Activated CD4-positive, alpha-beta T cell treated with anti-CD3 and anti-CD28 coated beads, Interleukin-2, amount 10 ng/mL, durations not matched to agents 7 days and 5 days (primary cell): ENCODE measurements at places on chromosomes 13 and 19. TPM values are rescaled to one million over a fixed set of nuclear protein-coding genes. Genes with fewer than 3 reads are reported as not detected.

DNA sequence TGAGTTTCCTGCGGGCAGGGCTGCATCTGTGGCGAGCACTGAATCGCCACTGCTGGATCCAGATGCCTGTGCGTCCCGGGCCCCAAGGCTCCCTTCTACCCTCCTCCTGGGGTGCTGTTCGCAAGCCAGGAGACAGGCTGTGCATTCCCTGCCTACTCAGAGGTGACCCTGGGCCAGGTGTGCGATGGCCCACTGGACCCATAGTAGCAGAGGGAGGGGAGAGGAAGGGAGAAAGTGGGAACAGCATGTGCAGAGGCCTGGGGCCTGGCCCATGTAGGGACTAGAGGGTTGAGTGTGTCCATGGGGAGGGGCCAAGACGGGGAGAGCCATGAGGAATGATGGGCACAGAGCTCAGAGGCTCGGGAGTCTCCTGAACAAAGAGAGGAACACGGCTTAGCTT lies 27.3 kb downstream of the CARM1 start:
- peaks cover 4% of the 10 kb centered on the region for H3K36me3 ChIP-seq
- no peaks in the 10 kb centered on the region for H3K27me3 ChIP-seq
- H3K4me1 ChIP-seq, result peaks cover 10% of the 10 kb centered on the region
- no peak overlapping the region for H3K27ac ChIP-seq
- DNase-seq, result no peak

RFPL4A gene
- not detected for total RNA-seq

GRCh38 chr13:95536632-95537241 lies 15.8 kb upstream of the CLDN10 start:
- H3K27ac ChIP-seq, result no peak overlapping the region
- no peaks in the 10 kb centered on the region for H3K4me1 ChIP-seq
- H3K36me3 ChIP-seq, result no peaks in the 10 kb centered on the region

OR4F17 gene
- not detected for total RNA-seq

DNA sequence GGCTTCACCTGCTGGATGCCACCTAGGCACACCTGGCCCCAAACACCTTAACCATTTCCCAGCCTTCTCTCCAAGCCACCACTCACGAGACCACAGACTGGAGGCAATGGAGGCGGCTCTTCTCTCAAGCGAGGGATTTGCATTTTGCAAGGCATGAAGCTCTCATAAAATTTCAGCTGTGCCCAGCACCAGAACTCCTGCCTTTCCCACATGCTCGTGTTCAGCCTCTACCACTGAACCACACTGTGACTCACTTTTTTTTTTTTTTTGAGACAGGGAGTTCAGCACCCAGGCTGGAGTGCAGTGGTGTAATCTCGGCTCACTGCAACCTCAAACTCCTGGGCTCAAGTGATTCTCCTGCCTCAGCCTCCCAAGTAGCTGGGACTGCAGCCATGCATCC lies 10.6 kb downstream of the NANOS3 start:
- no peak overlapping the region for H3K4me3 ChIP-seq
- H3K27ac ChIP-seq, result peak overlapping the region; percentile 25
- no peak for DNase-seq
- no peaks in the 10 kb centered on the region for H3K36me3 ChIP-seq
- H3K4me1 ChIP-seq, result peaks cover 23% of the 10 kb centered on the region

CSNK1A1L gene
- total RNA-seq, result not detected

GRCh38 chr13:108859197-108860012 lies 230.0 kb downstream of the MYO16 start:
- DNase-seq, result no peak
- H3K27me3 ChIP-seq, result peaks cover 3% of the 10 kb centered on the region
- no peak overlapping the region for H3K27ac ChIP-seq
- H3K36me3 ChIP-seq, result no peaks in the 10 kb centered on the region

EFNB2 gene
- total RNA-seq, result 0.10 TPM

DNA sequence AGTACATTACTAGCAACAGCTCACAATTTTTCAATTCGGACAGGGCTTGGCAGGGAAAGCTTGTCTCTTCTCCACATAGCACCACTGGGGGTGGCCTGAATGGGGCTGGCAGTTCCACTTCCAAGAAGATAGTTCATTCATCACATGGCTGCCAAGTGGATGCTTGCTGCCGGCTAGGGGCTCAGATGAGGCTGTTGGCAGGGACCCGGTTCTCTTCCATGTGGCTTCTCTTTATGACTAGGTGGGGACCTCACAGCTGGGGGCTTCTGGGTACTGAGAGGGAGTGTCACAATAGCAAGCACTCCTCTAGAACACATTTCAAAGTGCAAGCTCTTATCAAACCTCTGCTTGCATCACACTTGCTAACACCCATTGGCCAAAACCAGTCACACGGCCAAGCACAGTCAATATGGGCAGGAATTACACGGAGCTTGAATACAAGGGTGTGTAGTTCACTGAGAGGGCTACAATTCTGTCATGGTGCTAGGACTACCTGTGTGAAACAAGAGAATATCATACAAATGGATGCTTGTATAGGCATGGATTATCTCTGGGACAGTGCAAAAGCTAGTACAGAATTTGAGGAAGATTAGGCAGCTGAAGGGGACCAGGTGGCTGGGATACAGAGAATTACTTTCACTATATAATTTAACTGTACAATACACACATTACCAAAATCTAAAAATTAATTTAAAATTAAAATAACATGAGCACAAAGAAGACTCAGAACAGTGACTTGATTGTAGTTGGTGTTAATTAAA lies 32.3 kb downstream of the ATP7B start:
- H3K4me1 ChIP-seq, result no peaks in the 10 kb centered on the region
- H3K36me3 ChIP-seq, result no peaks in the 10 kb centered on the region
- no peak for DNase-seq
- no peak overlapping the region for H3K4me3 ChIP-seq

DAND5 gene
- 0.15 TPM for total RNA-seq

- H3K27ac ChIP-seq, result no peak overlapping the region
- no peaks in the 10 kb centered on the region for H3K36me3 ChIP-seq
- DNase-seq, result no peak
- no peaks in the 10 kb centered on the region for H3K27me3 ChIP-seq
These were observed 2902.5 kb downstream of the PCDH9 start for GRCh38 chr13:64327505-64328194.

DNA sequence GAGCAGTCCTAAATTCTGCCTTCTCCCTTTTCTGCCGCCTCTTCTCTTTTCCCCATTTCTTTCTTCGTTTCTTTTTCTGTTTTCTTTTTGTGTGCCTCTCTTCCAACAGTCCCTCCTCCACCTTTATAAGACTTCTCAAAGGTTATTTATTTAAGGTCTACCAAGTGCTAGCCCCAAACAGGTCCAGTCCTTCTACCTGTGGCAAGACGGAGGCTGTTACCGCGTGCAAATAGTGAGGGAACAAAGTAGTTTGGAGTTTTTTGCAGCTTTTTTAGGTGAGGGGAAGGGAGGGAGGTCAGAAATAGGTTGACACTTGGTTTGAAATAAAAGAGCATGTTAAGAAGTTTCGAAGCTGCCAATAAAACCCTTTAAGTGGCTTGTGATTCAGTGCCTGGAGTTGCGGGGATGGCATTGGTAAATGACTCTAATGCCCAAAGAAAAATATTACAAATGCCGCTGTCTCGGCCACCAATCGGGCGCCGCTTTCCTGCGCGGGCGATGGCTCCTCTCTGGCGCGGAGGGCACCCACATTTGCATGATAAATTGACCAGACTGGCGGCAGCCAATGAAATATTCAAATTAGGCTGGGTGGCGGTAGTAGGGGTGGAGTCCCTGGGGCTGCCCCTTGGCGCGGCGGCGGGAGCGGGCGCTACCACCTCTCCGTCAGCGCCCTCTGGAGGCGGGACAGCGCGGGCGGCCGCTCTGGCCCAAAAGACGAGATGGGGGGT lies 7.5 kb upstream of the TSHZ3 start:
- DNase-seq, result peak; percentile 48
- H3K27ac ChIP-seq, result no peak overlapping the region
- H3K4me1 ChIP-seq, result peaks cover 16% of the 10 kb centered on the region
- H3K4me3 ChIP-seq, result no peak overlapping the region

GRCh38 chr13:20410726-20411125 lies 114.9 kb downstream of the CRYL1 start:
- H3K4me3 ChIP-seq, result no peak overlapping the region
- peaks cover 32% of the 10 kb centered on the region for H3K4me1 ChIP-seq
- no peak overlapping the region for H3K27ac ChIP-seq

DNA sequence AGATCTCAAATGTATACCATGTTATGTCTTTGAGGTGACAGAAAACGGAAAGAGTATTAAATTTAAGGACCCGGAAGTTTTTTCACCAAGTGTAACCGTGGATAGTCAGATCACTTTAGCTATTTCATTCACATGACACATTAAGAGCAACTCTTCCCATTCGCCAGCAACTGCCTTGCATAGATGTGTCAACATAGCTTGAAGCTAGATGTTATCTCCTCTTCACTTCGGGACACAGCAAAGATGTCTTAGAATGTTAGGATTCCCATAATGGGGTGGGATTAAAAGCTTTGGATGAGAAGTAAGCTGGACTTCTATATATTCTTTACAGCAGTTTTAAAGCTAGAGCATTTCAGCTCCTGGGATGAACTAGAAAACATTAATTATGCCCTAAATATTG lies 1135.9 kb upstream of the PCDH20 start:
- H3K27ac ChIP-seq, result no peak overlapping the region
- DNase-seq, result no peak
- no peaks in the 10 kb centered on the region for H3K4me1 ChIP-seq
- no peak overlapping the region for H3K4me3 ChIP-seq

NALCN gene
- total RNA-seq, result not detected

DNA sequence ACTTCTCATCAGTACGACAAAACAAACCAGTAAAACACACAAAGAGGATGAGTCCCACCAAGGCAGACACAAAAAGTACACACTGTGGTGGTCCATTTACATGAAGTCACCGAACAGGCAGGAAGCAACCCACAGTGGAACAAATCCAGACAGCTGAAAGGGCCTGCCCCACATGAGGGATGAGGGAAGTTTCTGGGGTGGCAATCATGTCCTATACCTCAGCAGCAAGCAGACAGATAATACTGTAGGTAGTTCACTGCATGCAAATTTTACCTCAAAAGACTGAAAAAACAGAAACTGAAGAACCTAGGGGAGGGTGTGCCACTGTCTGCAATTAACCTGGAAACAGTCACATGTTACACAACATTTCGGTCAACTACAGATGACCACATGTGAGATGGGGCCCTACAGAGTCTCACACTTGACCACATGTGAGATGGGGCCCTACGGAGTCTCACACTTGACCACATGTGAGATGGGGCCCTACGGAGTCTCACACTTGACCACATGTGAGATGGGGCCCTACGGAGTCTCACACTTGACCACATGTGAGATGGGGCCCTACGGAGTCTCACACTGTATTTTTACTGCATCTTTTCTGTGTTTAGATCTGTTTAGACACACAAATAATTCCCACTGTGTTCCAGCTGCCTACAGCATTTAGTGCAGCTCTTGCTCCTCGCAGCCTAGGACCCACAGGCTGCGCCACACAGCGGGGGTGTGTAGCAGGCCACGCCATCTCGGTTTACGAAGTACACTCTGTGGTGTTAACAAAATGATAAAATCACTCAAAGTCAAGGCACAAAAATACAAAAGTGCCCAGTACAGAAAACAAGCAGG lies 22.2 kb downstream of the PCID2 start:
- peak overlapping the region; percentile 76 for H3K27ac ChIP-seq
- no peak for DNase-seq
- H3K4me1 ChIP-seq, result peaks cover 64% of the 10 kb centered on the region
- no peaks in the 10 kb centered on the region for H3K27me3 ChIP-seq

GRCh38 chr13:27619728-27620376 lies 477 bp downstream of the LNX2 start:
- peak; percentile 51 for DNase-seq
- peak overlapping the region; percentile 88 for H3K27ac ChIP-seq
- H3K27me3 ChIP-seq, result no peaks in the 10 kb centered on the region
- H3K4me1 ChIP-seq, result peaks cover 50% of the 10 kb centered on the region

ZNF625 gene
- total RNA-seq, result 6.1 TPM

DNA sequence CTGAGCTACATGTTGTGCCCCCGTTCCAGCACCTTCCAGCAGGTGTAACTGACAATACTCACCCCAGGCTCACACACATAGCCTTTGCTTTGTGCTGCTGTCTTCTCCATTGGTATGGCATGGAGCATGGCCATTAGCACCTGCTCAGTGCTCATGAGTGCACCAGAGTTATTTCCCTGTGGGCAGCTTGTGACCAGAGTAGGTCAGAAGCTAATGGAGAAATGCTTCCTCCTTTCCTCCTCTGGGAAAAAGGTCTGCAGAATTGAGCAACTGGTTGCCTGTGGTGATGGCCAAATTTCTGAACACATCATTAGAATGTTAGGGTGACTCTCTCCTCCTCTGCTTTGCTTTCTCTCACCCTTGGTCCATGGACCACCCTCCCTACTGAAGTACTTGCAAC lies 344.5 kb upstream of the TMTC4 start:
- no peaks in the 10 kb centered on the region for H3K36me3 ChIP-seq
- H3K4me1 ChIP-seq, result no peaks in the 10 kb centered on the region
- no peak for DNase-seq
- no peak overlapping the region for H3K4me3 ChIP-seq

- H3K27me3 ChIP-seq, result no peaks in the 10 kb centered on the region
- no peak overlapping the region for H3K4me3 ChIP-seq
- no peak for DNase-seq
- H3K27ac ChIP-seq, result no peak overlapping the region
- peaks cover 6% of the 10 kb centered on the region for H3K36me3 ChIP-seq
- H3K4me1 ChIP-seq, result peaks cover 17% of the 10 kb centered on the region
These were observed 6.8 kb downstream of the CYSLTR2 start for GRCh38 chr13:48660361-48661076.

DNA sequence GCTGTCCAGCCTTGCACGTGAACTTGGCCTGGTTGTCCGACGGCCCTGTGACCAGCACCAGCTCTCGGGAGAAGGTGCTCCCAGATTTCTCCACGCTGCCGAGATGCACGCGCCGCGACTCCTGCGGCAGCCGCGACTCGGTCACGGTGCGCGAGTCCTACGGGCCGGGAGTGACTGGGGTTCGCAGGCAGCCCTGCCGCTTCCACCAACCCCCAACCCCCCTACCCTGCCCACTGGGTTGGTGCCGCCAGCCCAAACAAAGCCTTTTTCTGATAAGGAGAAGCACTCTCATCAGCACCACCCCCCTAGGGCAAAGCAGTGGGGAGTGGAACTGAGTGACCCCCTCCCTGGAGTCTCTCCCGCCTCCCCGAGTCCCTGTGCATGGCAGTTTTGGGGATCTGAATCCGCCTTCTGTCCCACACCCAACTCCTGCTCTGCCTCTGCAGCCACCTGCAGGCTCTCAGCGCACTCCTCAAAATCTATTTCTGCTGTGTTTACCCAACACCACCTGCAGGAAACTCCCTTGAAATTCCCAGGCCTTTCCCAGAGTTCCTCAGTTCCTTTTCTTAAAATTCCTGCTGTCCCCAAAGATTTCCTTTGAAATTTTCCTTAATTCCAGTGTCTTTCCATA lies 6.2 kb downstream of the NPHS1 start:
- H3K36me3 ChIP-seq, result no peaks in the 10 kb centered on the region
- DNase-seq, result no peak
- H3K4me1 ChIP-seq, result peaks cover 17% of the 10 kb centered on the region
- H3K27ac ChIP-seq, result no peak overlapping the region
- H3K27me3 ChIP-seq, result peaks cover 52% of the 10 kb centered on the region

DNA sequence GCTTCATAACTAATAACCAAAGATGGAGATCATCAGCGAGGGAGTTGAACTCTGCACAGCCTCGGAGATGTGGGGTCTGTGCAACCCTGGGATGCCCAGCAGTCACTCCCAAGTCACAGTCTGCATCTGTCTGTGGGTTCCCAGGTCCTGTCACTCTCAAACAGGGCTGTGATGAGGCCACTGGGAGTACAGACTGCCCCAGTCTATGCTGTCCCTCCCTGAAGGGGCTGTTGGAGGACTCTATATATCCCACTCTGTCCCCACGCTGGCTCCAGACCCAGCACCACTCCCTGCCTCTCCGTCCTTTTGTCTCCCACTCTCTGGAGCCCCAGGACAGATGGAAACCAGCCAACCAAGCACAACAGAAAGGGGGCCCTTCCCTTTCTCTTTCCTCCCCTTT lies 26.2 kb upstream of the C13orf42 start:
- no peak overlapping the region for H3K4me3 ChIP-seq
- peaks cover 3% of the 10 kb centered on the region for H3K27me3 ChIP-seq
- no peak overlapping the region for H3K27ac ChIP-seq

CEACAM8 gene
- not detected for total RNA-seq

SLC27A5 gene
- 9.8 TPM for total RNA-seq
